ENCODE measurements at places on chromosomes 5 and 9. TPM values are rescaled to one million over a fixed set of nuclear protein-coding genes. Genes with fewer than 3 reads are reported as not detected.

Gene CARD9
- 1.6 TPM for total RNA-seq

- DNase-seq, result no peak
These were observed 130.5 kb downstream of the ST8SIA4 start for GRCh38 chr5:100772548-100772947.

GRCh38 chr9:35822926-35823325 is 5.6 kb downstream of the FAM221B start:
- DNase-seq, result no peak

GRCh38 chr5:135596157-135596763 is 17.5 kb upstream of the CXCL14 start:
- DNase-seq, result no peak

DNA sequence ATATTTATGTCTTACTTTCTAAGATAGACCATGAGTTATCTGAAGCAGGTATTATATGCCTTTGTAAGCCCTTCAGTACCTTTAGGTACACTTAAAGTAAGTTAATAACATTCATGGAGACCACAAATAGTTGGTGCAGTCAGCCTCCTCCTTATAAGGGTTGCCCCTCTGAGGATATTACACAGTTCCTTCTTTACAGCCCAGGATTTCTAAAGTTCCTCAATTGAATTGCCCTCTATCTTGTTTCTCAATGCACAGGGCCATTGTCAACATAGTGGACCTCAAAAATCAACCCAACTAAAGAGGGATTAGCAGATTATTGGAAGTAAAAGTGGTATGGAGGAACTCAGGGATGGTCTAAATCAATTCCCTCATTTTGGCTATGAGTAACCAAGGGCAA is 50.3 kb downstream of the HMHB1 start:
- DNase-seq, result no peak

DNA sequence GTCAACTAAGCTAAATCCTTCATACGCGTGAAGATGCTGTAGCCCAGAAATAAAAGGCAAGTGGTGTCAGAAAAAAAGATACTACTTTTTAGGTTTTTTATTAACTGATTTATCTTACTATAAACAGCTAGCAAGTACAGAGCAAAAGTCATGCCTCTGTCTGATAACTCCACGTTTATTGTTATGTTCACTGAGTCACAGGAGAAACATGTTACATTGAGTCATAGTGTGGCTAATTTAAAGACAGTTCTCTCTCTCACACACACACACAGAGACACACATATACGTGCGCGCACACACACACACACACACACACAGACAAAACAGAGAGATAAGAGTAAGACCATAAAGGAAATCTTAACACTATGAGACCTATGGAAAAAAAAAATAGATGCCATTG is 770.0 kb upstream of the CDH10 start:
- no peak for DNase-seq

DNA sequence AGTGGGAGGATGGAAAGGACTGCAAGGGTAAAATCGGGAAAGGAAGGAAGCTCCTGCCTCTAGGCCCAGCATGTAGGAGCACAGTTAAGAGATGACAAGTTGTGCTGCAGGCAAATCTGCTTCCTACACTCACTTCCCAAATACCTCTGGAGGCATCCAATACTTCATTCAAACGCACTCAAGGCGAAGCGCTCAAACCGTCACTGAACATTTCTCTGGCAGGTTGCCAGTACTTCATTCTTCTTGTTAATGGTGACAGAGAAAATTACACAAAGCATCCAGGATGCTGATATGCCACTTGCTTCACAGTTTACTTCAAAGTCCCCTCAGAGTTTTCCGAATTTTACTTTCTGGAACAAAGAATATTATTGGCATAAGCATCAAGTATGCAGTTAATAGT is 59.8 kb downstream of the NREP start:
- DNase-seq, result no peak

- no peak for DNase-seq
These were observed 100.7 kb downstream of the CDC42SE2 start for GRCh38 chr5:131364507-131365050.
